ENCODE measurements at places on chromosomes 16 and 17. TPM values are rescaled to one million over a fixed set of nuclear protein-coding genes. Genes with fewer than 3 reads are reported as not detected.

The TAC4 gene
- not detected for total RNA-seq

The SLC52A1 gene
- 0.62 TPM for total RNA-seq

The WIPF2 gene
- total RNA-seq = 12.6 TPM

The RBBP6 gene
- total RNA-seq = 52.3 TPM

The GJC1 gene
- 25.7 TPM for total RNA-seq

The RNF43 gene
- 2.3 TPM for total RNA-seq

The EME1 gene
- total RNA-seq = 2.7 TPM

The SLC5A11 gene
- not detected for total RNA-seq

The CA5A gene
- total RNA-seq = not detected

The CES3 gene
- not detected for total RNA-seq

The ARL5C gene
- not detected for total RNA-seq

Data from kidney epithelial cell (primary cell).